ENCODE measurements at places on chromosomes 4 and X.

DNA sequence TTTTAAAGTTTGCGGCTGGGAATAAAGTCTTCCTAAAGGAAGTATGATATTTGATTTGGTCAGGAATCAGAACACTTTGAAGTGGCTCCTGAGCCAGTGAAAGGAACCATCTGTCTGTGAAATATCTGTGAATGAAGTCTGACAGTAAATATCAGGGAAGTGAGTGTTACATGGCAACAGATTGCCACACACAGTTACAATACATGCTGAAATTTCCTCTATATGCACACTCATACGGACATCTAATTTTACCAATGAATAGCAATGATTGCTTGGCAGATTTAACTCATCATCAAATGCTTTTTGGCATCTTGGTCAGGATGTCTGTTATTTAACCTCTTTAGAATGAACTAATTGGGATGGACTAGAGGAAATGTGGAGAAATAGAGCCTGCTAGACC, 1023.8 kb downstream of the FAT4 start:
- DNase-seq: no peak

GRCh38 chrX:2135421-2135820, 365.4 kb downstream of the DHRSX start:
- DNase-seq: no peak

- no peak for DNase-seq
These were observed at the start of gene GASK1B for GRCh38 chr4:158172261-158173258. GASK1B (minus strand) TSS chr4:158173025; CDS start chr4:158171375, 1,650 bp downstream.

- DNase-seq: no peak
These were observed 22.2 kb downstream of the KANTR start for GRCh38 chrX:53116101-53116500.

DNA sequence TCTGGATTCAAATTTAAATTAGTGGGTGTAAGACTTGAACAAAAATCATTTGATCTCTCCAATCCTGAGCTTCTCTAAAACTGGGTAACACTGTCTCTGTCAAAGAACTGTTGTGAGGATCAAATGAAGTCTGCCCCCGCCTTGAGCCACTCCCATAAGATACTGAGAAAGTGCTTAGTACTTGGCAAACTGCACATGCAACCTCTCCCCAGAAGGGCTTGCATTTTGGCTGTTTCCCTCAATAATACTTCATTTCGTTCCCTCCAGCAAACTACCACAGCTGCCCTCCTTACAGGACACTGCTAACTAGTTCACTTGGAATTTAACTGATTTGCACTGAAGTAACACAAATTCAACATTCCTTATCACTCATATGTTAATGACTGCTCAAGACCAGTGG, 79.8 kb downstream of the APBB2 start:
- DNase-seq: no peak

DNA sequence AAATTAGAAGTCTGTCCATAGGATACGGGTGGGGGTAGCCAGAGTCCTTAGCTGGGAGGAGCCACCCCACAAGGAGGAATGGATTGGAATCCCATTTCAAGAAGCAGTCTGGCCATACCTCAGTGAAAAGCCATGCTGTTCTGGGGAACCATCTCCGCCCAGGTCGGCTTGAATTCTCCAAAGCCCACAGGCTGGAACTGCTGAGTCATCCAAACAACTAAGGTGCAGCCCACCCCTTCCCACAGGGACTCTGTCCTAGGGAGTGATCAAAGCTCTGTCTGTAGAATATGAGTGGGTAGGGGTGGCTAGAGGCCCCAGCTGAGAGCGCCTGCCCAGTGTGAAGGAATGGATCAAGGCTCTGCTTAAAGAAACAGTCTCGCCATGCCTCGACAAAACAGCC, 38.8 kb downstream of the ZXDA start:
- DNase-seq: no peak

- DNase-seq: no peak
These were observed 175.8 kb downstream of the RCHY1 start for GRCh38 chr4:75338352-75338880.

- DNase-seq: no peak
These were observed 243.9 kb upstream of the GRIA3 start for GRCh38 chrX:122940199-122940598.

- DNase-seq: no peak
These were observed 202.9 kb upstream of the BOD1L1 start for GRCh38 chr4:13830449-13830848.

Data from T-helper 9 cell (primary cell).